ENCODE measurements at places on chromosomes 16 and 17. TPM values are rescaled to one million over a fixed set of nuclear protein-coding genes. Genes with fewer than 3 reads are reported as not detected.

DNA sequence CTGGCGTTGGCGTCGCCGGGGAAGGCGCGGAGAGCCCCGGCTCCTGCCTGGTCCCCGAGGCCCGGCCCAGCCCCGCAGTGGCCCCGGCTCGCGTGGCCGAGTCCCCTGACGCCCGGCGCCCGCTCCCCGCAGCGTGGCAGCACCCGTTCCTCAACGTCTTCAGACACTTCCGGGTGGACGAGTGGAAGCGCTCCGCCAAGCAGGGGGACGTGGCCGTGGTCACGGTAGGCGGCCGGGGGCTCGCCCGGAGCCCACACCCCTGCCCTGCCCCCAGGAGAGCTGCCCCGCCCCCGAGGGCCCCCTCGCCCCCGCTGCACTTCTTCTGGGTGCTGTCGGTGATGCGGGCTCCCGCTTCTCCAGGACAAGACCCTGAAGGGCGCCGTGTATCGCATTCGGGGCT lies 466 bp downstream of the WDR90 start:
- H3K4me1 ChIP-seq: peaks cover 26% of the 10 kb centered on the region
- H3K27ac ChIP-seq: peak overlapping the region; percentile 29
- DNase-seq: no peak
- H3K27me3 ChIP-seq: no peaks in the 10 kb centered on the region

GRCh38 chr17:55601874-55602364 lies 90.7 kb upstream of the SMIM36 start:
- no peaks in the 10 kb centered on the region for H3K36me3 ChIP-seq
- no peak overlapping the region for H3K27ac ChIP-seq
- H3K27me3 ChIP-seq: no peaks in the 10 kb centered on the region
- no peak overlapping the region for H3K4me3 ChIP-seq
- no peak for DNase-seq

GRCh38 chr17:58304750-58305486 lies 23.7 kb downstream of the TSPOAP1 start:
- H3K4me3 ChIP-seq: no peak overlapping the region
- H3K4me1 ChIP-seq: no peaks in the 10 kb centered on the region
- no peaks in the 10 kb centered on the region for H3K27me3 ChIP-seq
- H3K36me3 ChIP-seq: no peaks in the 10 kb centered on the region

GRCh38 chr17:74920642-74921025 lies 2.4 kb downstream of the USH1G start:
- no peak overlapping the region for H3K4me3 ChIP-seq
- DNase-seq: no peak
- H3K27ac ChIP-seq: no peak overlapping the region

DNA sequence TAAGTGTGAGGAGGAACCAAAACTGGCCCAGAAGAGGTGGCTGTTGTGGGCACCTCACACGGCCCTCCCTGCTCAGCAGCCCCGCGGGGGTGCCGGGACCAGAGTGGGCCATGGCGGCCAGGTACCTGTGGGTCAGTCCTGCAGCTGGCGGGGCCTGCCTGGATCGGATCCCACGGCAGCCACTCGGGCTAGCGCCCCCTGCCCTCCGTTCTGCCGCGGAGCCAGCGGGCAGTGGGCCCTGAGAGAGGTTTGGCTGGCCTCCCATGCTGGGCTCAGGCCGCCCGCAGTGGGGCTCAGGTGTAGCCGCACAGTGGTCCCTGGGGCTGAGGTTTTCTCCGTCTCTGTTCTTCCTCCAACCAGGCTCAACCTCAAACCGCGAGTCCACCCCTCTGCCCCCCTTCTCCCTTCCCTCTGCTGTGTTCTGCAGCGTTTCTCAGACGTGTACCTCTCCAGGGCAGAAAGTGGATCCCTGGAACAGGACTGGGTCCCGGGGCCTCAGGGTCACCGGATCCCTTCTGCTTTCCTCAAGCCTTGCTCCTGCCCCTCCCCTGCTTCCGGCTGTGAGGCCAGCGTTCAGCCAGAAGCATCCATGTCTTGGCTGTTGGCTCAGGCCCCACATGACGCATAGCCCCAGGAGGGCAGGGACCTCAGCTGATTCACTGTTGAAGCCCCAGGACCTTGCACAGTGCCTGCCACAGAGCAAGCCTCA lies 28.6 kb upstream of the ITGA3 start:
- peak overlapping the region; percentile 45 for H3K27ac ChIP-seq
- H3K27me3 ChIP-seq: no peaks in the 10 kb centered on the region
- peak; percentile 76 for DNase-seq
- H3K4me3 ChIP-seq: peak overlapping the region; percentile 14
- H3K4me1 ChIP-seq: peaks cover 20% of the 10 kb centered on the region
- H3K36me3 ChIP-seq: no peaks in the 10 kb centered on the region

- no peaks in the 10 kb centered on the region for H3K27me3 ChIP-seq
- no peaks in the 10 kb centered on the region for H3K4me1 ChIP-seq
- H3K4me3 ChIP-seq: no peak overlapping the region
These were observed 104.3 kb upstream of the HLF start for GRCh38 chr17:55160501-55160900.

GRCh38 chr16:16021988-16022682 lies 72.7 kb downstream of the ABCC1 start:
- H3K27me3 ChIP-seq: no peaks in the 10 kb centered on the region
- no peaks in the 10 kb centered on the region for H3K36me3 ChIP-seq
- H3K4me1 ChIP-seq: peaks cover 6% of the 10 kb centered on the region
- DNase-seq: peak; percentile 99
- peak overlapping the region; percentile 86 for H3K27ac ChIP-seq

- no peaks in the 10 kb centered on the region for H3K36me3 ChIP-seq
- H3K4me3 ChIP-seq: no peak overlapping the region
- peaks cover 5% of the 10 kb centered on the region for H3K27me3 ChIP-seq
- no peaks in the 10 kb centered on the region for H3K4me1 ChIP-seq
- DNase-seq: peak; percentile 70
- H3K27ac ChIP-seq: no peak overlapping the region
These were observed 14.0 kb downstream of the FMNL1 start for GRCh38 chr17:45235416-45236281.

GRCh38 chr17:49015179-49015923 lies 18.2 kb downstream of the IGF2BP1 start:
- H3K4me1 ChIP-seq: no peaks in the 10 kb centered on the region
- peaks cover 4% of the 10 kb centered on the region for H3K27me3 ChIP-seq
- no peak overlapping the region for H3K27ac ChIP-seq
- no peaks in the 10 kb centered on the region for H3K36me3 ChIP-seq

- H3K27ac ChIP-seq: no peak overlapping the region
- H3K4me1 ChIP-seq: no peaks in the 10 kb centered on the region
- no peaks in the 10 kb centered on the region for H3K36me3 ChIP-seq
- no peak overlapping the region for H3K4me3 ChIP-seq
These were observed 13.8 kb downstream of the CORO7 start for GRCh38 chr16:4402439-4403132.

- no peak overlapping the region for H3K27ac ChIP-seq
- no peak for DNase-seq
- H3K4me3 ChIP-seq: peak overlapping the region; percentile 33
- H3K27me3 ChIP-seq: no peaks in the 10 kb centered on the region
These were observed 32.5 kb upstream of the PLCG2 start for GRCh38 chr16:81746566-81746965.

- H3K36me3 ChIP-seq: no peaks in the 10 kb centered on the region
- peak overlapping the region; percentile 73 for H3K27ac ChIP-seq
- H3K4me1 ChIP-seq: peaks cover 7% of the 10 kb centered on the region
- peaks cover 47% of the 10 kb centered on the region for H3K27me3 ChIP-seq
These were observed 474 bp downstream of the CBX8 start for GRCh38 chr17:79796444-79796762.

DNA sequence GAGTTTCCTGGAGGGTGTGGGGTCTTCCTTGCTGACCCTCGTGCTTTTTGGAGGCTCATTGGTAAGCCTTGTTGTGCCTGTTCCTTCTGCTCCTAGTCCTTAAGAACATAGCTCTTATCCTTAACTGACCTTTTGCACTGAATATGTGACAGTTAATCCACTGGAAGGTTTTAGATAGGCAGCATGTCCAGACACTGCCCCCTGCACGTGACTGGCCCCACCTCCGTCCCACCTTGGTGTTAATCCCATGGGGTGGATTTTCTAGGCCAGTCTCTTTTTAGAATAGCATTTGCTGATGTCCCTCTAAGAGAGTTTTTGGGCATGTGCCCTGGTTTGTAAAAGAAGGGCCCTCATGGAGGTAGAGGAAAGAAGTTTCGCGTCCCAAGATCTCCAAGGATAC lies 58.3 kb downstream of the RBFOX1 start:
- H3K4me1 ChIP-seq: no peaks in the 10 kb centered on the region
- no peak overlapping the region for H3K27ac ChIP-seq
- no peaks in the 10 kb centered on the region for H3K36me3 ChIP-seq
- H3K4me3 ChIP-seq: no peak overlapping the region
- no peak for DNase-seq

GRCh38 chr16:77666771-77667170 lies 55.5 kb upstream of the NUDT7 start:
- H3K4me1 ChIP-seq: no peaks in the 10 kb centered on the region
- H3K27ac ChIP-seq: no peak overlapping the region
- H3K36me3 ChIP-seq: no peaks in the 10 kb centered on the region
- no peak for DNase-seq
- H3K27me3 ChIP-seq: no peaks in the 10 kb centered on the region
- no peak overlapping the region for H3K4me3 ChIP-seq

GRCh38 chr17:34884597-34884996 lies 76.7 kb downstream of the CCT6B start:
- H3K36me3 ChIP-seq: no peaks in the 10 kb centered on the region
- H3K27me3 ChIP-seq: no peaks in the 10 kb centered on the region
- no peaks in the 10 kb centered on the region for H3K4me1 ChIP-seq
- no peak for DNase-seq

DNA sequence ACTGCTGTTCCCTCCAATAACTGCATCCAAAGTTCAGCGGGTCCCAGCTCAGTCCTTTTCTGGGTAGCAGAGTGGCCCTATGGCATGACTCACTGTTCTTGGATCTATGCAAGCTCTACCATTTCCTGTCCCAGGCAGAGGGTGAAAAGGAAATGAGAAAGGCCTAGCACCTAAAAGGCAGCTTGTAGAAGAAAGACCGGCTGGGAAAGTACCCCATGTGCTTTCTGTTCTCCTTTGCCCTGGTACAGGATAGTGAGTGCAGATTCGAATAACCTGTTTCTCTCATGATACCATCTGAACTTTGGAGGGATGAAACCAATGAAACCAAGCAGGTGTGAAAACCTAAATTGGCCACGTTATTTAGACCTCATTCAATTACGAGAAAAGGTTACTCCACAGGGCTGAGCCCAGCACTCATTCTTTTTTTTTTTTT lies 12.7 kb upstream of the HASPIN start:
- no peak overlapping the region for H3K27ac ChIP-seq
- no peaks in the 10 kb centered on the region for H3K27me3 ChIP-seq
- no peak for DNase-seq
- H3K4me3 ChIP-seq: no peak overlapping the region

- H3K27me3 ChIP-seq: no peaks in the 10 kb centered on the region
- H3K4me3 ChIP-seq: no peak overlapping the region
- no peak overlapping the region for H3K27ac ChIP-seq
- H3K4me1 ChIP-seq: no peaks in the 10 kb centered on the region
- DNase-seq: no peak
These were observed 18.7 kb upstream of the AQP8 start for GRCh38 chr16:25198021-25198420.

DNA sequence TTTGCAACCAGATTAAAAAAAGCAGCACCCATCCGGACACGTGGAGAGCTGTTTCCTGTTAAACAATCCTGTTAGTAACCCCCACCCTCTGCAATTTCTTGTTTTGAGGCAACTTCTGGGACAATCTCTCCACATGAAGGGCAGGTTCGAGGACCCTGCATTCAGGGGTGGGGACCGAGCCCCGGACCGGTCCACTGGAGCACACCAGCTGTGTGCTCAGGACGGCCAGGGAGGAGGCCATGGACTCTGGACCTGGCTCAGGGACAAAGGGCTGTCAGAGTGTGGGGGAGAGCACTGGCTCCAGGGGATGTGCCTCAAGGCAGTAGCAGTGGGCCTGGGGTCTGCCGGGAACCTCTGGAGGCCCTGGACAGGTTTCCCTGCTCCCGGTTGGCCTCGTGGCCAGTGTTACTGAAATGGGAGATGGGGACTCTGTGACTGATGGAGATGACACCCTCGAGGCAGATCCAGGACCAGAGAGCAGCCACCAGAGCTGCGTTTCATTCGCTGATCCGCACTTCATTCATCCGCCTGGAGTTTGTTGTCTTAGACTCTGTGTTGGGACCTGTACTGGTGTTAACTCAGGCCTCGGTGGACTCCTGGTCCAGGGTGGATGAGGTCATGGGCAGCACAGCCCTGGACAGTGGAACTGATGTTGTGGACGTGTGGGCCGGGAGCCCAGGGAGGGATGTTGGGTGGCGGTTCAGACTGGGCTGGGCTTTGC lies 2.9 kb upstream of the CPNE7 start:
- no peak overlapping the region for H3K27ac ChIP-seq
- peaks cover 15% of the 10 kb centered on the region for H3K27me3 ChIP-seq
- H3K36me3 ChIP-seq: no peaks in the 10 kb centered on the region

GRCh38 chr16:57695680-57696069 lies 1.1 kb downstream of the DRC7 start:
- no peak overlapping the region for H3K27ac ChIP-seq
- H3K4me1 ChIP-seq: no peaks in the 10 kb centered on the region
- DNase-seq: no peak
- H3K27me3 ChIP-seq: no peaks in the 10 kb centered on the region
- H3K4me3 ChIP-seq: no peak overlapping the region

DNA sequence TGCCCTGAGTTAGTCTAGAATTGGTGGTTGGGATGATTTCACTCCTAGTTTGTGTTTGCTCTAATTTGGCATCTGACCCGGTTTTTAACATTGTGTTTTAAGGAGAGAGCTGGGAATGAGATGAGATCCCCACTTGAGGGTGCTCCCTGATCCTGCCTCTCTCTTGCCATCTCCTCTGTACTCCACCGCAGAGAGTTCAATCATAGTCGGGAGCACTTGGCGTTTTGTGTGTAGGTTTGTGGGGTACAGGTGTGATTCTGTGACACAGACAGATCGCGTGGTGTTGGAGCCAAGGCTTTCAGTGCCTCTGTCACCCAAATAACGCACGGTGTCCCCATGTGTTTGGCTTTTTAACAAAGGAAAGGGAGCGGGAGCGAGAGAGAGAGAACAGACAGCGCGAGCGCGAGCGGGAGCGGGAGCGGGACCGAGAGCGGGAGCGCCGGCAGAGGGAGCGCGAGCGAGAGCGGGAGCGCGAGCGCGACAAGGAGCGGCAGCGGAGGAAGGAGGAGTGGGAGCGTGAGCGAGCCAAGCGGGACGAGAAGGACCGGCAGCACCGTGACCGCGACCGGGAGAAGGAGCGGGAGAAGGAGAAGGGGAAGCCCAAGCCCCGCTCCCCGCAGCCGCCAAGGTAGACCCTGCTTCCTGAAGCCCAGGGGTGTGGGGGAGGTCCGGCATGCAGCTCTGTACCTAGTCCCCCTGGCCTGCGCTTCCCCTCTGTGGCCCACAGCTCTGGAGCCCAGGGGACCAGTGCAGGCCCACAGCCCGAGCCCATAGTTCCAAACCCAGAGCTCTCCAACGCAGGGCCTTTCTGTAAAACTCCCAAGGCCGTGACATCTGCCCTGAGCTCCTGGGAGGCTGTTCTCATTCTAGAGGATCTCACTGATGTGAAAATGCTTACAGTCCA lies 27.2 kb upstream of the IL17C start:
- no peaks in the 10 kb centered on the region for H3K27me3 ChIP-seq
- no peak overlapping the region for H3K4me3 ChIP-seq
- H3K36me3 ChIP-seq: no peaks in the 10 kb centered on the region

The NACA2 gene
- total RNA-seq: not detected

The CDH1 gene
- 30.0 TPM for total RNA-seq

The KRT12 gene
- not detected for total RNA-seq

The ACE gene
- not detected for total RNA-seq

The PRM1 gene
- not detected for total RNA-seq

The OMG gene
- total RNA-seq: 0.51 TPM

The SYNGR2 gene
- 16.7 TPM for total RNA-seq

The RHBDL3 gene
- total RNA-seq: 2.4 TPM

The CRYBA1 gene
- total RNA-seq: not detected
